Fibroblast of upper back skin (primary cell): ENCODE measurements at places on chromosomes 1 and 21.

DNA sequence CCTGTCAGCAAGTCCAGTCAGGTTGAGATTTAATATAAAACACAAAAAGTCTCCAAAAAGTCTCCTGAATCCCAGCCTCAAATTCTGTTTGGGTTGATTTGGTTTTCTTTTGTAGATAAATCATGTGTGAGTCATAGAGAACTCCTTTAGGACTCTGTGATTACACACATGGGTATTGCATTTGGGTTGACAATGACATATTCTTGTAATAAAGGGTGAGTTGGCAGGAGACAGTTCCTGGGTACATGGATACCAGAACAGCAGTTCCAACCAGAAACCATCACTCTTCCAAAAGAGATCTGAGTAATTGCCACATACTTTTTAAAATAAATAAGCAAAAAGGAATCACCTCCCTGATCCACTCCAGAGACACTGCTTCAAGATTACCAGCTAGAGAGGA, 8.9 kb downstream of the CR2 start:
- peak; percentile 18 for DNase-seq

GRCh38 chr21:25292396-25292795, 314.9 kb downstream of the MRPL39 start:
- no peak for DNase-seq

GRCh38 chr1:46179138-46180081, 3.1 kb upstream of the P3R3URF start:
- peak; percentile 86 for DNase-seq

GRCh38 chr1:229874609-229875008, 192.4 kb upstream of the GALNT2 start:
- DNase-seq: no peak

DNA sequence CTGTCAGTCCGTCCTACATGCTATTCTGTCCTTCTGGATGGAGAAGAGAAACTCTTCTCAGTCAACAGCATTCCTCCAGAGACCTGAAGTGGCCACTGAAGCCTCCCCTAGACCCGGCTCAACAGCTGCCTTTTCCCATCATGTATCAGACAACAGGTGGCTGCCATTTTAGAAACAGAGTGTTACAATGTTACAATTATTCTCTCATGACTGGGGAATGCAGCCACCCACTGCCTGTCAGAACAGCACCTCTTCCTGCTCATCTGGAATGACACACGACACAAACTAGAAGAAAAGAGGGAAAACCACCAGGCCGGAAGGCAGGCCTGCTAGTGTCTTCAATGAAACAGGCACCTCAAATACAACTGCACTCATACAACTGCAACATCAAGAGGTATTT, 105.3 kb downstream of the PGBD5 start:
- no peak for DNase-seq

GRCh38 chr1:15286452-15286851, 39.4 kb downstream of the FHAD1 start:
- no peak for DNase-seq

- DNase-seq: peak; percentile 18
These were observed 137.9 kb downstream of the FAF1 start for GRCh38 chr1:50822035-50822776.

- peak; percentile 49 for DNase-seq
These were observed 7.2 kb downstream of the CD34 start for GRCh38 chr1:207903767-207904166.

GRCh38 chr1:239814306-239814881, 277.3 kb upstream of the FMN2 start:
- DNase-seq: peak; percentile 90

- no peak for DNase-seq
These were observed 15.1 kb downstream of the POU3F1 start for GRCh38 chr1:38031513-38031866.

DNA sequence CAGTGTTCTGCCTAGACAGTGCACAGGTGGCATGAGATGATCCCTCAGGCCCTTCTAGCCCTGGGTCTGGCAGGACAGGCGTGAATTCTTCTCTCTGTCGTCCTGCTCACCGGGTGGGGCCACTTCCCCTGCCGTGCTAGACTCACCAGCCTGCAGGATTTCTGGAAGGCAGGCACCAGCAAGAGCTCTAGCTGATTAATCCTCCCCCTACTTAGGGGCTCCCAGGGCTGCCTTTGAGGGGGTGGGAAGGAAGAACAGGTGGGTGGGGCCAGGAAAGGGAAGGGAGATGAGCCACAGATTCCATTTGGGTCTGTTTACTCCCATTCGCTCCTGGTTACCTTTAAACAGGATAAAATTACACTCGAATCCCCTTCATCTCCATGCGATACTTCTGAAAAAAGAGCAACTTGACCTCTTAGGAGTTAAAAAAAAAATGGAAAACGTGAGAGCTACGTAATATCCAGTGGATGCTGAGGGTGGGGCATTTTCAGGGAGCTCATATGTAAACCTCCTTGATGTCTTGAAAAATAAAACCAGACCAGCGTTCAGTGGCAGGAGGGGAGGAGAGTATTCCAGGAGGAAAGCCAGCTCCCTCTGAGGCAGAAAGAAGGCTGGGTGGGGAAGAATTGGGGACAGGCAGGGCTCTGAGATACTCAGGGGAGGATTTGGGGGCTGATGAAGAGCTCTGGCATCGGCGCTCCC, 665.5 kb downstream of the PTPRU start:
- no peak for DNase-seq

- no peak for DNase-seq
These were observed 113.5 kb downstream of the NTNG1 start for GRCh38 chr1:107254306-107254705.

DNA sequence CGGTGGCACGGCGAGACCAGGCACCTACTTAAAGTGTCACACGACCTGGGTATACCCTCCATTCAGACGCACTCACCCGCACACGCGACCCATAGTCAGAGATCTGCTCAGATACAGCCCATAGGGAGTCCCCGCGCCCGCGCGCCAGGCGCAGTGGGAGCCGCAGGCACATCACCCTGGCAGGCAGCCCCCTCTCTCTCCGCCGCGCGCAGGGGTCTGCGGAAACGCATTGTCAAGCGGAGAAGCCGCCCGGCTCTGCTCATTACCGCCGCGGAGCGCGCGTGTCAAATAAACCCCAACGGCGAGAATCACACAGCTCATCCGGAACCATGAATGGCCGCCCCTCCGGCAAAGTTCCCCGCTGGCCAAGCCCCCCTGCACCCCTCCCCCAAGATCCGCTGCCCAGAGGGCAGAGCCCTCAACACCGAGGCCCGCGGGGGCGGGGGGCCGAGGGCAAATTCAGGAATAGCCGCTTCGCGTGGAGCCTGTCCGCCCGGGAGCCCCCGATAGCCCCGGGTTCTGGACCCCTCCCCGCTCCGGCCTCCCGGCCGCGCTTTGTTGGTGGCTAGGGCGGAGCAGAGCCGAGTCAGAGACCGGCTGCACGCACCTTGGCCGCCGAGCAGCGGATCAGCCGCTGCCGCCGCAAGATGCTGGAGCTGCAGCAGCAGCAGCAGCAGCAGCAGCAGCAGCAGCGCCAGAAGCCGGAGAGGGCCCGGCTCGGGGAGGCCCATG, 522 bp downstream of the LRP8 start:
- DNase-seq: no peak

DNA sequence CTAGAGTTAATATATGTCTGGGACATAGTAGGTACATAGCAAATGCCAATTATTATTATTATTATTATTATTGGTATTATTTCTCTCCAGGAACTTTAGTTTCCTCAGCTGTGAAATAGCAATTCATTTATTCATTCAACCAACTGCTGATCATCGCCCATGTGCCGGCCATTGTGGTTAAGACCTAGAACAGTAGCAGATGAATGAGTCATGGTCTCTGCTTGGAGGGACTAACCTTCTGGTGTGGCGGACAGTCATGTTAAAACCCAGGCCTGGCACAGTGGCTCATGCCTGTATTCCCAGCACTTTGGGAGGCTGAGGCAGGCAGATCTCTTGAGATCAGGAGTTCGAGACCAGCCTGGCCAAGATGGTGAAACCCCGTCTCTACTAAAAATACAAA, 23.8 kb upstream of the LDLRAP1 start:
- DNase-seq: peak; percentile 83
